Lung microvascular endothelial cell (primary cell): ENCODE measurements at places on chromosomes 16 and 17. TPM values are rescaled to one million over a fixed set of nuclear protein-coding genes. Genes with fewer than 3 reads are reported as not detected.
A peak's percentile ranks its signal among the peaks of the same experiment; 100 is the strongest.

KRTAP9-8 gene
- not detected in 2 replicates for total RNA-seq

DNA sequence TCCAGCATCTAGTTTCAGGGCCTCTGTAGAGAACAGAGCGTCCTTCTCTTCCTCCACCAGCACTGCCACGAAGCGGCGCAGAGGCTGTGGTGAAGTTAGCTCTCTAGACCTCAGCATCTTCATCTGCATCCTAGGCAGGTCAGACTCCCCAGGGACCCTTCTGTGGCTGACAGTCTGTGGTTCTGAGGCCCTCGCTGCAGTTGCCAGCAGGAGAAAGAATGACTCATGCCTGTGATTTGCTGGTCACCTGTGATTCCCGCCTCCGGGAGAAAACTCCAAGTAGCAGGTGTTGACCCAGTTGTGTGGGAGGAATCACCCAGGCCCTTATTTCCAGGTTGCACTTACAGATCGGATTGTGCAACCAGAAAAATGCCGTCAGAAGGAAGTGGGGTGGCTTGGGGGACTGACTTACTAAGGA, 117.3 kb upstream of the CACNG5 start:
- no peak for DNase-seq

DNA sequence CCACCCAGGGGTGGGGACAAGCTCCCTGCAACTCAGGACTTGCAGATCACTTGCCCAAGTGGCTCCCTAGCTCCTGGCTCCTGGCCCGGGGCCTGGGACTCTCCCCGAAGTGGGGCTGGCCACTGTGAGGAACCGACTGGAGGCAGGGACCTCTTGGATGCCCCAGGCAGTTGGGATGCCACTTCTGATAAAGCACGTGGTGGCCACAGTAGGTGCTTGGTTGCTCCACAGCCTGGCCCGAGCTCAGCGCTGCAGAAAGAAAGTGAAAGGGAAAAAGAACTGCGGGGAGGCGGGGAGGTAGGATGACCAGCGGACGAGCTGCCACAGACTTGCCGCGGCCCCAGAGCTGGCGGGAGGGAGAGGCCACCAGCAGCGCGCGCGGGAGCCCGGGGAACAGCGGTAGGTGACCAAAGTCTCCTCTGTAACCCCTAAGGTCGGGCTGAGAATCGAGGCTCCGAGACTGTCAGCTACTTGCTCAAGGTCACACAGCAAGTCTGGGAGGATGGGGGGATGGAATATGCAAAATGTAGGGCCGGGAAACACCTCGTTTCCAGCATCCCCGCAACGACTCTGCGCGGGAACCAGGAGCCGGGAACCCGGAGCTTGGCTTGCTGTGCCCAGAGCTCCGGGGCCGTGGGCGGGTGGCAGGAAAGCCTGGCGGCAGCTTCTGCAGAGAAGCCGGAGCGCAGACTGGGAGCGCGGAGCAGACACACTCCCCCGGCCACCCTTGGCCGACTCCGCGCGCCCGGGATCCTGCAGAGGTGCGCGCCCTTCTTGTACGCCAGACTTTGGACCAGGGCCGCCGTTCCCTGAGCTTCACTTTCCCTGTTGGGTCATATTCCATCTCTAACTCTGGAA, 1.9 kb downstream of the CIITA start:
- DNase-seq: peak; percentile 55

- no peak for DNase-seq
Measured at GRCh38 chr16:72620853-72621252, 427.1 kb downstream of the ZFHX3 start.

PSMB10 gene
- 58.4 and 59.1 TPM in 2 replicates for total RNA-seq

ASGR2 gene
- not detected in 2 replicates for total RNA-seq
